ENCODE measurements at places on chromosomes 16 and 17.

DNA sequence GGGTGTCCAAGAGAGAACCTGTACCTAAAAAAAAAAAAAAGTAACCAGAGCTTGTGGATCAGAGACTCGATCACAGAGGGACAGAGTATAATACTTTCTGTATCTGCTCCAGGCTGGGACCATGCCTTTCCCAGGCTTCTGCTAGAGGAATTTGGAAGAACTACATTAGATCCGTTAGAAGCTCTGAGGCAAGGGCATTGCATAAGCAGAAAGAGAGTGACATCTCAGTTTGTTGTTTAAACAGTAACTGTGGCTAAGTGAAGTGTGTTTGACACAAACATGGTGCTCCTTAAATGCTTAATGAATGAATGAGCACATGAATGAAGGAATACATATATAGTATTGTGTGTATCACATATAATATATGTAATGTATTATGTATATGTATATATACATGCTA, 131.2 kb downstream of the HS3ST3B1 start:
- no peak for DNase-seq

DNA sequence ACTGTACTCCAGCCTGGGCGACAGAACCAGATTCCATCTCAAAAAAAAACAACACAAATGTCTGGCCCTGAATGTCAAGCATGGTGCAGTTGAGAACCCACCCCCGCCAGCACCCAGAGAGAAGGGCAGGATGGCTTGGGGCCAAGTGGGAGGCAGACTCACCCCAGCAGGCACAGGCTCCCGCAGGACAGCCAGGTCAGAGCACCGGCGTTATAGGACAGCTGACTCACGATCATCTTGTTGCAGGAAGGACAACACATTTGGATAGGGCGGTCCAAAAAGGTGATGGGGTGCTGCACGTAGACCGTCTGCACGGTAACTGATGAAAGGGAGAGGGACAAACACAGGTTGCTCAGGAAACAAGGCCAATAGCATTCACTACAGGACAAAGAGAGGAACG, 33.3 kb downstream of the LITAF start:
- no peak for DNase-seq

GRCh38 chr16:48961546-48961945, 320.1 kb downstream of the CBLN1 start:
- no peak for DNase-seq

GRCh38 chr16:26729951-26730541, 336.7 kb upstream of the C16orf82 start:
- no peak for DNase-seq

DNA sequence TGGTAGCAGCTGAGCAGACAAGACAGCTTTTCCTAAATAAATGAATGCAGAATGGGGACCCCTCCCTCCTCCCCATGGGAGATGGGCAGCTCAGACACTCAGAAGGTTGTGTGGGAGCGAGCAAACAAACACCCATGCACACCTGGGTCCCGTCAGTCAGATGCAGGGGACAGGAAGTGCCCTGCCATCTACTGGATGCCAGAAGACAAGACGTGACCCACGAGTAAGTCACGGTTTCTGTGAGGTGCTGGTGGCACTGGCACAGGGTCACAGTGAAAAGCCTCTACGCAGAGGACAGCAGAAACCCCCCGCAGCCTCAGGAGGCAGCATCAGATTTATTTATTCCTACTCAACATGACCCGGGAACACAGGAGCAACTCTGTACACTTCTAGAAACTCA, 8.4 kb downstream of the HBQ1 start:
- DNase-seq: no peak

DNA sequence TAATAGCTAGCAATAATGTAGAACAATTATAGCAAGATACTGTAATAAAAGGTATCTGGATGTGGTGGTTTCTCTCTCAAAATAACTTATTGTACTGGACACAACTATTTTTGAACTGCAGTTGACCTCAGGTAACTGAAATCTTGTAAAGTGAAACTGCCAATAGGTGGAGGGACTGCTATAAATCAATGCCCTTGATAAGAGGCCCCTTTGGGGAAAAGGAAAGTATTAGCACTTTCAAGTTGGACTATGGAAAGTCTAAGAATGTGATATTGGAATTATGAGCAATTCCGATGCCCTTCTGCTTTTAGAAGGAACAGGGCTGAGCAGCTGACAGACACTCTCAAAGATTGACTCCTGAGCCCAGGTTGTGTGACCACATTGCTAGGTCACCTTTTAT, 44.5 kb upstream of the ARHGAP44 start:
- no peak for DNase-seq

- no peak for DNase-seq
Measured at GRCh38 chr16:23104032-23104955, 45.0 kb downstream of the USP31 start.

DNA sequence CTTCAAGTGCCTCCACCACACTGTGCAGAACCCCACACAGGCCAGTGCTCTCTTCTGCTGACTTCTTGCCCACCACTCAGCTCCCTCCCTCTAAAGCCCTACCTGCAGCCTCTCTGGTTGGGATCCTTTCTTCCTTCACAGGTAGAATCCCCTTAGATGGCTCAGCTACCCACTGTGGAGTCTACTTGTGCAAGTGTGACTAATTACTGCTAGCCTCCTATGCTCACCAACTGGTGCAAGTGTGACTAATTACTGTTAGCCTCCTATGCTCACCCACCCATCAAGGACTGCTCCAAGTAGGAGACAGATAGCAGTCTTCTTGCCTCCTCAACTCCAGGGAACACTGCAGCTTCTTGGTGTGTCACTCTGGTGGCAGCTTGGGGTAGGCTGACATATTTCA, 43.6 kb downstream of the TEX14 start:
- DNase-seq: no peak

- no peak for DNase-seq
Measured at GRCh38 chr17:28505986-28506665, at the start of gene FOXN1. FOXN1 (plus strand) TSS chr17:28506348; CDS start chr17:28523970, 17,622 bp downstream.

GRCh38 chr16:57682809-57683635, 11.6 kb upstream of the DRC7 start:
- no peak for DNase-seq

DNA sequence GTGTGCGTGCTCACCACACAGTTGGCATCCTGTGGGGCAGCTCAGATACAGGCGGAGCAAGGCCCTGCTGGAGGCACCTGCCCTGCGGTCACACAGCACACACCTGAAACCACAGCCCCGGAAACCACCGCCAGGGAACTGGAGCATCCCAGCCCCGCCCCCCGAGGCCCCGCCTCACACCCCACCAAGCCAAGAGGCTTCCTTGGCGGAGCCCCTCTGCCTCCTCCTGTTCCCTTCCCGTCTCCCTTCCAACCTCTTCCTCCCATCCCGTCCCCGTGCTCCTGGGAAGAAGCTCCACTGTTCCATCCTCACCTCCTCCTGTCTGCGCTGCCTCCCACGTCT, 205.5 kb downstream of the NTN1 start:
- no peak for DNase-seq

DNA sequence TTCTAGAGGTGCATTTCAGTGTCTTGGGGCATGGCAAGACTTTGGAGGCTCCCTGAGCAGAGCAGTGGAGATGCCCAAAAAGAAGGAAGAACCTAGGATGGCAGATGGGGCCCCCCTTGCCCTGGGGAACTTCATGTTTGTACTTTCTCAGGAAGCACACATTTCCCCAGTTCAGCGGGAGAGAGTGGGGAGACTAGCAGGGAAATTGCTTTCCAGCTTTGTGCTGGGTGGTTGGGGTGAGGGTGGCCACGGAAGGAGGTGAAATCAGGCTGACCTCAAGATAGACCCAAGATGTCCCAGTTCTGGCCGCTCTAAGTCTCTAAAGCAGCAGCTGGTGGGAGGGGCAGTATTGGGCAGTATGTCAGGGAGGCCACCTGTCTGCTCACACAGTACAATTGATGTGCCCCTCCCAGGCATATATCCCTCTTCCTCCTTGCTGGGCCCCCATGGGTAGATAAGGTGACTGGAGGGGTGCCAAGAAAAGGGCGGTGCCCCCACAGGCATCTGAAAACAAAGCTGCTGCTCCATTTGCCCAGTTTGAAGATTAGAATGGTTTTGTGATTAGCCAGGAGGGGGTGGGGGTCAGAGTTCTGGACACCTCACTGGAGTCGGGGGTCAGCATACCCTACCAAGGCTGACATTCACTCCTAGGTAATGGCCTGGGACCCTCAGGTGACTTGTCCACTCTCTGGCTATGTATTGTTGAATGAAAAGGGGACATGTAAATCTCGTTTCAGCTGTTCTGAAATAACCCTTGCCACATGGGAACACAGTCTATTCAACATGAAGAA, 17.1 kb upstream of the NAGLU start:
- peak; percentile 44 for DNase-seq

GRCh38 chr17:7647018-7647417, 3.7 kb upstream of the ATP1B2 start:
- no peak for DNase-seq

DNA sequence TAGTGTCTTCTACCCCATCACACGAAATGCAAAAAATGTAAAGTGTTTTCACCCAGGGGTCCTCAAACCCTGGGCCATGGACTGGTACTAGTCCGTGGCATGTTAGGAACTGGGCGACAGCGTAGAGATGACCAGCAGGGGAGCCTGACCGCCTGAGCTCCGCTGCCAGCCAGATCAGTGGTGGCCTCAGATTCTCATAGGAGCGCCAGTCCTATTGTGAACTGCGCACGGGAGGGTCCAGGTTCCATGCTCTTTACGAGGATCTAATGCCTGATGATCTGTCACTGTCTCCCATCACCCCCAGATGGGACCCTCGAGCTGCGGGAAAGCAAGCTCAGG, 4.5 kb downstream of the SCARF1 start:
- no peak for DNase-seq

DNA sequence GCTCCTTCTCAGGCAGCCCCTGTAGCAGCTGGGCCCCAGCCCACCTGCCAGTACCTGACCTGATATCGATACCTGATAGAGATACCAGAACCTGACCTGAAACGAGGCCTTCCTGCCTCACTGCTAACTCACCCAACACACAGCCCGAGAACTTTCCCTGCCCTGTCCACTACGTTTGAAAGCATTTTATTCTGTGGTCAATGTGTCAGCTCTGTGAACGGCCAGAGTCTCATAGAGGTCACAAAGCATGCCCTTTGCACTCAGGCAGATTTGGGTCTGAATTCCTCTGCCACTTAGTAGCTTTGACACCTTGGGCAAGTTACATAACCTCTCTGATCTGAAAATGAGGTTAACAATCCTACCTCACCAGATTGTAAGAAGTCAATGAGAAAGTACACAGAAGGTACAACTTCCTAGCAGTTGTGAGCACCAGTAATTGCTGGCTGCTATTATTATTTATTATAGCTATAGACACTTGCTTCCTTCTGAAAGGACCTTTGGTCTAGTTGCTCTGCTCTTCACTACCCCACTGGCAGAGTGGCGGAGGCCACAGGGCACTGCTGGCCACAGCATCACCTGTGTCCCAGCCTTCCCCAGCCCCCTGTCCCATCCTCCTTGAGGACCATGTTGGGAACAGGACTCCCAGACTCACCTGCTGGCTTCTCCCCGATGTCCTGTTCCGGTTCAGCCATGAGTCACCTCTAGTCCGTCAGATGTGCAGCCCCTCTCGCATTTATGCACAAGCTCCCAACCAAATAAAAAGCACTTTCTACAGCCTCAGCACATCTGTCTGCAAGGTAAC, 895 bp downstream of the ANKRD40CL start:
- no peak for DNase-seq

DNA sequence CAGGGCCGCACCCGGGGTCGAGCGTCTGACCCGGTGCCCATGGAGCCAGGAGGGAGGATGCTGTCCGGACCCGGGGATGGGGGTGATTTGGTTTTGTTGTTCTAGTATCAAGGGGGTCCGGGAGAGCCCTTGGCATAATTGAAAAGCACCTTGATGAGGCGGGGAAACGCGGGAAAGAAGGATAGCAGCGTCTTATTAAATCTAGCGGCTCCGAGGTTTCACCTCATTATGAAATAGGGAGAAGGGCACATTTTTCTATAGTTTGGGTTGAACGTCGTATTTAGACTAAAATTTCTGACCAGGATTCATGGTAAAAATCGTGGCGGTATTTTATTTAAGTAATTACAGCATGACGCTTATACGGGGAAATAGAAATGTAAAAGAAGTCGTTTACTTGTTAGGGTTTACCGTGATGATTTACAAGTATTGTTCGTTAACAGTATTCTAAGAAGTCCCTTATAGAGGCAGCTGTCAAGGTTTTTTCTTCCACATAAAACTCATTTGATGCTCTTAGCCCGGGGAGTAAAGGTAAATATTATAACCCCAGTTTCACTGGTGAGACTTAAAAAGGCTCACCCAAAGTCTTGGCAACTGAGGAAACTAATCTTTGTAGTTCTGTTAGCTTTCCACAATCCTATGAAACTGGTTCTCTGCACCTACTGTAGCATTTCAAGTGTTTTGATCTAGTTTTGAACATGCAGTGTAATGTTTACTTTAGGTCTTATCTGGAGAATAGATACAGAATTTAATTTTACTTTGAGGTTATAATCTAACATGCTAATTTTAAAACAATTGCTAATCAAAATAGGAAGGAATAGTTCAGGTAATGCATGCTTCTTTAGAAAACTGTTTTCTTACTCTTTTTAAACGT, 756 bp downstream of the LUC7L3 start:
- DNase-seq: peak; percentile 41

GRCh38 chr17:31092475-31093064, 2.2 kb upstream of the NF1 start:
- no peak for DNase-seq

- DNase-seq: no peak
Measured at GRCh38 chr16:65274566-65274965, 152.7 kb upstream of the CDH11 start.

DNA sequence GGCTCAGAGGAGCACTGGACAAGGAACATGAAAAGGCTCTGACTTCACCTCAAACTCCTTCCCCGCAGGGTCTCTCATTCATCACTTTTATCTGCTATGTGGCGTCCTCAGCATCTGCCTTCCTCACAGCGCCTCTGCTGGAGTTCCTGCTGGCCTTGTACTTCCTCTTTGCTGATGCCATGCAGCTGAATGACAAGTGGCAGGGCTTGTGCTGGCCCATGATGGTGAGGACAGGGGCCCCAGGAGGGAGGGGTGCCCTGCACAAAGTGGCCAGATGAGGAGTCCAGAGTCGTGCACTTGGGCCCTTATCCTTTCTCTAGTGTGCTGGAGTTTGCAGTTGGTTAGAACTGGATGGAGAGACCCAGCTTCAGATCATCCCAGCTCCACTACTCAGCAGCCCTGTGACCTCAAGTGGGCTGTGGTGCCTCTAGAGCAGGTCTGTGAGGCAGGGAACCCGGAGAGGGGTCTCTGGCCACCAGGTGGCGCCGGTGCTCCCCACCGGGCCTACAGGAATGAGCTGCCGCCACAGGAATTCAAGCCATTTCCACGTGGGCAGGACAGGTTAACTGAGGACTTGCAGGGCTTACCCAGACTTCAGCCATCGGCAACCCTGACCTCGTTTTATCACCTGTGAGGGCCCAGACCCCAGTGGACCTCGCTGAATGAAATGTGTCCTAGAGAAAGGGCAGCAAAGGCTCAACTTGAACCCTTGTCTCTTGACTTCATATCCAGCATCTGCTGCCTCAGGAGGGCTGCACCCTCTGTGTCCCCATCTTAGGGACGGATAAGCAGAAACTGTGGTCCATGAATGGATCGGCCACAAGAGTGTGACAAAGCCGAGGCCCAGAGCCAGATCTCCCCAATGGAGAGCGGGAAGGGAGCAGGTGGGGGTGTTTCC, 4.0 kb downstream of the CMTM3 start:
- DNase-seq: peak; percentile 87
